ENCODE measurements at places on chromosomes 2 and 18.

- no peak for DNase-seq
Observed at GRCh38 chr18:52499644-52500043, 159.6 kb downstream of the DCC start.

DNA sequence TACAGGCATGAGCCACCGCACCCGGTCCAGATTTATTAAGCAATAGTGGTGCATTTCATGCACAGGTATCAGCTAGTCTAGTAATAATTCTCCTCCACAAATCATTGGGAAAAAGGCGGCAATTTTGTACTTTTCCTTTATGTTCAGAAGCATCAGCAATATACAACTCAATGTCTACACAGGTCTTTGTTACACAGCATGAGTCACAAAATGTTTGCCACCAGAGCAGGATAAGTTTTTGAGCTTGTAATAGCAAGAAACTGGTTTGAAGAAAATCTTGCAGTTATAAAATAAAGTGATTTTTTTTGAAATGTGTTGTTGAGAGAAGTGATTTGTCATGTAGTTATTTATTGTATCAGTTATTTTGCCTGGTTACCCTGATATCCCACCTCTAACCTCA is 4.8 kb upstream of the ITPRIPL1 start:
- no peak for DNase-seq

- DNase-seq, result no peak
Observed at GRCh38 chr2:233848276-233848675, 6.1 kb downstream of the HJURP start.

DNA sequence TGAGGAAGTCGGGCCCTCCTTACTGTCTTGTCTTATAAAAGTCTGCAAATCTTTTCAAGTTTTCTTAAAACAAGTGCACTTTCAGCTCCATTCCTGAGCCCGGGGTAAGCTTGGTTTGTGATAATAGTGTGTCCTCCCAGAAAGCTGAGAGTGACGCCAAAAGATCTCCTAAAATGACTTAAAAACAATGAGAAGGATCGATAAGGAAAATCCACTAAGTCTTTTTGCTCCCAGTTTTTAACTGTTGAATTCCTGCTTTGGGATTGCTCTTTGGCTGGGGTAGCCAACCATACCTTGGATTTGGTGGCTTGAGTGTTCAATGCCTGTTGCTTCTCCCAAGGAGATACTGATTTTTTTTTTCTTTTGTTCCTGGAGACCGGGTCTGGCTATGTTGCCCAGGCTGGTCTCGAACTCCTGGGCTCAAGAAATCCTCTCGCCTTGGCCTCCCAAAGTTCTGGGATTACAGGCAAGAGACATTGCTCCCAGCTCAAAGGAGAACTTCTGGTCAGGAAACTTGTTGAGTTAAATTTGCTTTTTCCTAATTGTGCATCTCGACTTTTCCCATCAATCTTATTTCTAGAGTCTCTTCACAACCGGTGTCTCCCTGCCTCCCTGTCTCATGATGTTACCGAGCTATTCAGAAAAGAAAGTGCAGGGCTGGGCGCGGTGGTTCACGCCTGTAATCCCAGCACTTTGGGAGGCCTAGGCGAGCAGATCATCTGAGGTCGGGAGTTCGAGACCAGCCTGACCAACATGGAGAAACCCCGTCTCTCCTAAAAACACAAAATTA is 3.0 kb downstream of the TGIF1 start:
- no peak for DNase-seq

GRCh38 chr2:135991861-135992260 is 6.4 kb upstream of the DARS1 start:
- no peak for DNase-seq

DNA sequence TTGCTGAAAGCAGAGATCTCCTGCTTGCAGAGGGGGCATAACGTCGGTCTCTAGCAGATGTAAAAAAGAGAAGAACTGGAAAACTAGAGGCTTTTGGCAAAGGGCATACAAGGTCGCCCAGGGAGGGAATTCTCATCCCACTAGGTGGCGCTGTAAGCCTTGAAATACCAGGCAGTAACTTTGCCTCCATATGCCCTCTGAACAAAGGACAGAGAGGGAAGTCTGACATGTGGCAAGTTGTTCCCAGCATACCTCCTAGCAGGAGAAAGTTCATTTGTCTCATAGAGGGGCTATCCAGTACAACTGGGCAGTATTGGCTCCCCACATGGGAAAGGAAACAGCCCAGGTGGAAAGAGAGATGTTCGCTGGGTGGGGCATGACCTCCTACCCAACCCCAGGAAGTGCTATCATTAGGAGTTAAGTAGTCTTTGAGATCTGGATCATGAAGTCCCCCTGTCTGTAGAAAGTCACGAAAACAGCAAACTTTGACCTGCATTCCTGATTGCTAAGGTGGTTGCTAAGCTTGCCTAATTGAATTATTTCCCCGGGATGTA is 39.9 kb downstream of the STK17B start:
- peak; percentile 14 for DNase-seq

GRCh38 chr2:100702438-100703109 is 117.4 kb upstream of the NPAS2 start:
- no peak for DNase-seq

GRCh38 chr2:161414042-161415033 is 1.8 kb upstream of the TBR1 start:
- peak; percentile 77 for DNase-seq

DNA sequence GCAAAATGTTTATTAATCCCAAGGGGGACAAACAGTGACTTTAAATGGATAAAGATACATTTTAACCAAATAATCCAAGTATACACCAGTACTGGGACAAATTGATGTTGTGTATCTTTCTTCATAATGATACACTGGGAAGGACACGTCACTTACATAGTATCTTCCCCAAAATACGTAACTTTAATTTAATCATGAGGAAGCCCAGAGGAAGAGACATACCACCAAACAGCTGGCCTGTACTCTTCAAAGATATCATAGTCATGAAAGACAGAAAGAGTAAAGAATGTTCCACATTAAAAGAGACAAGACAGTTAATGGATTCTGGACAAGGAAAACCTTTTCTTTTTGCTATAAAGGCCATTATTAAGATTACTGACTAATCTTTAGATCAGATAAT is 37.1 kb downstream of the AGFG1 start:
- no peak for DNase-seq

DNA sequence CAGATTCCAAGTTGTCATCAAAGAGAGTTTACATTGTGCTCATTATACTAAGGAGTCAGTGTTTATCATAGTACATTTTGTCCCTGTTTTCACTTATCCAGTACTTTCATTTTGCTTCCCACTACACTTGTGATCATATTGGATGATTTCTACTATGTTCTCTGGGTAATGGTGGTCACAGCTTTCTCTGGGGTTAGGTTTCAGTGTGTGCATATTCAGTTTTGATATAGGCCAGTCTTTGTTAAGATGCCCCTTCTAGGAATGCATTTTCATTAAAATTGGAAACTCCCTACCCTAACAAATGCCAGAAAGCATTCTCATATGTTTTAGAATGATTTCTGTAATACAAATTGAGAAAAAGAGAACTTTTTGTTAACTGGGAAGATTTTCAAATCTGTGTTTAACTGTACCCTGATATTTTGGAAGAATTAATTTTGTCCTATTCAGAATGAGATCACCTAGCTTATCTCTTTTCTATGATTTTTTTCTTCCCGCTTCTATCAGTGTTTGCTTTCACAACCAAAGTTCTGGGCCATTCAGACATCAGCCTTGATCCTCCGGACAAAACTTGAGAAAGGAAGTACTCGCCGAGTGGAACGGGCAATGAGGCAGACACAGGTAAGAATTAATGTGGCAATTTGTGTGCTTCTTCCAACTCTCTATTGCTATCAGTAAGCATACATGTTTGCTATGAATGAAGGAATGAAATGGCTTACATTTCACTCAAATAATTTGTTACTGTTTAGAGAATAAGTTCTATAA is 74.6 kb downstream of the TTC27 start:
- DNase-seq, result no peak

DNA sequence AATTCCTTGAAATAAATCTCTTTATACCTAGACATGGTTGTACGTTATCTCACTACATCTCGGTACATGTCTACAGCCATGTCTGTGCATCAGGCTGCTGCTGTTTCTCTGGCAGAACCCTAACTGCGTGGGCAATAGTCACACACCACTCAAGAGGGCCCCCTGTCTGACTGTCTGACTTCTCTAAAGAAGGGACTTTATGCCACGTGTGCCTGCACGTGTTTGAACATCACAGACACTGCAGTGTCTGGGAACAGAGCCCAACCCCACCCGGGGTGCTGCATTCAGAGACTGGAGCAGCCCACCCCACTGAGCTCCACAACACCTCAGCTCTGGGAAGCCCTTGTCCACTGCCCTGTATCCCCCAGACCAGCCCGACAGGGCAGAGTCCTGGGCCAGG is 55.0 kb downstream of the KIF1A start:
- DNase-seq, result no peak

- no peak for DNase-seq
Observed at GRCh38 chr2:191183081-191183480, 32.3 kb upstream of the STAT4 start.

- DNase-seq, result no peak
Observed at GRCh38 chr18:10042492-10042891, 128.7 kb downstream of the VAPA start.

DNA sequence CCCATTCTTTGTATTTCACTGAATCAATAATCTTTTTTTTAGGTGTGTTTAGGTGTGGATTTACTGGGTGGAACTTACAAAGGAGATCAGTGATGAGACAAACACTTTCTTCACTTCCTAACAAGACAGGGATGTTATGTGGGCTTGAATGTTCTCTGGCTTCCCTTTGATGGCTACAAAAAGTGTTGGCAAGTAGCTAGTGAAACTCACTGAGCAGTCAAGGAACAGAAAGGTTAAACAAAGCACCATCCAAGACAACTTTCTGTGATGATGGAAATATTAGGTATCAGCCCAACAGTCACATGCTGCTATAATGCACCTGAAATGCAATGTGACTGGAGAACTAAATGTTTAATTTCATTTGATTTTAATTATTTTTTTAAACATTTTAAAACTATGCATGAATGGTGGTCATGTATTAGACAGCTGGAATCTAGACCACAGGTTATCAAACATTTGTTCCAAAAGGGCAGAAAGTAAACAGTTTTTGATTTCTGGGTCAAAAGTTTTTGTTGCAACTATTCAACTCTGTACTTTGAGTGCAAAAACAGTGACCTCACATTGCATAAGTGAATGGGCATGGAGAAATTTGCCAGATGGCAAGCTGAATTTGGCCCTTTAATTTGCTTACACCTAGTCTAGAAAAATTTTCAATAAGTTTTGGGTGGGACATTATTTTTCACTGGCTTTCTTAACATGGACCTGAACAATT is 1272.7 kb upstream of the TMEFF2 start:
- DNase-seq, result no peak

GRCh38 chr2:73013936-73014335 is 57.6 kb downstream of the SFXN5 start:
- DNase-seq, result no peak

DNA sequence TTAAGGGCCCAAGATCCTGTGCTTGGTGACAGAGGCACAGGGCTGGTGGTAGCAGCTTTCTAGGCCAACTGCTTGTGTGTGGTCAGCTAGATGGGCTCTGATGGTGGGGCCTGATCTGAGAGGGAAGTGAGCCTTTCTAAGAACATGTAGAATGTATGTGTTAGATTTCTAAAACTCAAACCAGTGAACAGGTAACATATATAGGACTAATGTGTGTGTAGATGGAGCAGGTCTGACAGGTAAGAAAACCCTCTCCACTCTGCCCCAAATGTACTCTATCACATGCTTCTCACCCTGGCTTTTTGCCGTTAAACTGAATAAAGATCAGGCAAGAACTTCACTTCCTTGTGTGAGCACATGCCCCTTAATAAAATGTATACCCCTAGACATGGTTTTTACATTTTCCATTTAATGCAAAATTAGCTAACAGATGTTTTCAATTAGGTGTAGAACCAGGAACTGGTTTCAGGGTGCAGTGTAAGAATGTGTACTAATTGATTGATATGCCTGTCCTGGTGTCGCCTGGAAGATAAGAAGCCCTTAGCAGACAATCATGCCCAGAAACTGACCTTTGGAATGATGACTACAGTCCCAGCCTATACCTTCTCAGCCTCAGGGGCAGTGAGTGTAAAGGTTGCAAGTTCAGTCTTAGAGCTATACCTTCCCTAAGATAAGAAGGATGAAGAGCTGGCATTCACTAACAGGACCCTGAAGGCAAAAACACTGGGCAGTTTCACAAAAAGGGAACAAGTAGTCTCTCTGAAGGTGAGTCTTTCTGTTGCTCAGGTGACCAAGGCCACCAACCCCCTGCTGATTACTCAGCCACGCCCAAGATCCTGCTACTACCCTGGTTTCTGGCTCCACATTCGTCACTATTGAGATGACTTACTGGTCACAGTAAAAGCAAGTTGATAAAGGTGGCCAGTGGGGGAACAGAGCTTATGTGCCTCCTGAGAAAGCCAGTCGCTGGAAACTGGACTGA is 71.2 kb downstream of the SPATS2L start:
- DNase-seq, result no peak

- DNase-seq, result no peak
Observed at GRCh38 chr18:5992381-5992780, 97.1 kb upstream of the TMEM200C start.

GRCh38 chr2:102042196-102043081 is 50.7 kb downstream of the IL1R2 start:
- DNase-seq, result no peak

DNA sequence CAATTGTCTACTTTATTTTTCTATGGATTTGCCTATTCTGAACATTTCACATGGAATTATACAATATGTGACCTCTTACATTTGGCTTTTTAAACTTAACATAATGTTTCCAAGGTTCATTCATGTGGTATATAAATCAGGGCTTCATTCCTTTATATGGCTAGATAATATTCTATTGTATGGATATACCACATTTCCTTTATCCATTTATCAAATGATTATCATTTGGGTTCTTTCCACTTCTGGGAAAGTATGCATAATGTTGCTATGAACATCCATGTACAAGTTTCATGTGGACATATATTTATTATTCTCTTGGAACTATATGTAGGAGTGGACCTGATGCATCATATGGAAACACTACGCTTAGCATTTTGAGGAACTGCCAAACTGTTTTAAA is 99.7 kb upstream of the NCKAP5 start:
- no peak for DNase-seq

GRCh38 chr18:6525604-6526003 is 110.9 kb upstream of the L3MBTL4 start:
- DNase-seq, result no peak

- DNase-seq, result no peak
Observed at GRCh38 chr2:187125318-187125717, 276.3 kb upstream of the ZSWIM2 start.

DNA sequence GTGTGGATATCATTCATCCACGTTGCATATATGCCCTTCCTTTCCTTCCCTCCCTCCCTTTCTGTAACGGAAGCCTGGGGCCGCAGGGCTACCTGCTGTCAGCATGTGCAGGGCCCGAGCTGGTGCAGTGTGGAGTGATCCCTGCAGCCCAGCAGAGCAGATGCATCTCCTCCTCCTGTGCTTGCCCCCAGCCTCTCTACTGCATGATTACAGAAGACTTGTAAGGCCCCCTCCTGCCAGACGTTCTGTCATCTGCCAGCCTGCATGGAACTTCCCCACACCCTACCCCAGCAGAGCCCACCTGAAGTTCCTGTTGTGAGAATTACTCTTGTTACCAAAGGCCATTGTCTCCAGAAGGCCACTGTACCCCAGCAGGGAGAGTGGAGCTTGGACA is 67.5 kb upstream of the FOSL2 start:
- DNase-seq, result no peak

Data from AG20443 (cell line).